ENCODE measurements at places on chromosomes 1 and 21.

DNA sequence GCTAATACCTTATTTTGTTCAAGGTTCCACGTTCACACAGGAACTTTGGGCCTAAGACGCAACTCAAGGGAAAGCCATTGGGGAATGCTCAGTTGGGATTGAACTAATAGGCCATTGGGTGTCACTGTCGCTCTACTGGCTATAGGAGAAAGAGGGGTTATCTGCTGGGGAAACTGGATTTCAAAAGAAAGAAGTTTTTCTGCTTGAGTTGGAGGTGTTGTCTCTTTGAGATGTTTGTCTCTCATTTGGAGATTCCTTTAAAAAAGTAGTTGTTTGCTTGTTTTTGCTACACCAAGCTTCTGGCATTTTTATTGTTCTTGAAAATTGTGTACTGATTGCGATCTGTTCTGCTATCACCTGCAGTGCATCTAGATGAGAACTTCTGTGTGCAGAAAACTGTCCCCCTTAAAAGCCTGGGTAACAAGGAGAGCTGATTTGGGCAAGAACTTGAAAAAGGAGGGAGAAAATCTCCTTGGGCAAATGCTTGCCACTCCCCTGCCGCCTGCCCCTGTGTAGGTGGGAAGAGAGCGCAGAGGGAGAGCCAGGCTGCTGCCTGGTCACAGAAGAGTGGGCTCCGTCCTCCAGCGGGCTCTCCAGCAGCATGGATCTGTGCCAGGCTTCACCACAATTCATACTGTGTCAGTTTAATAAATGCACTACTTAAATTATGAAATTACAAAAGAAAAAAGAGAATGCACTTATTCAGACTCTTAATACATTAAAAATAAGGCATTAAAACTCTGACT lies 39.9 kb downstream of the PEX14 start:
- DNase-seq = no peak

DNA sequence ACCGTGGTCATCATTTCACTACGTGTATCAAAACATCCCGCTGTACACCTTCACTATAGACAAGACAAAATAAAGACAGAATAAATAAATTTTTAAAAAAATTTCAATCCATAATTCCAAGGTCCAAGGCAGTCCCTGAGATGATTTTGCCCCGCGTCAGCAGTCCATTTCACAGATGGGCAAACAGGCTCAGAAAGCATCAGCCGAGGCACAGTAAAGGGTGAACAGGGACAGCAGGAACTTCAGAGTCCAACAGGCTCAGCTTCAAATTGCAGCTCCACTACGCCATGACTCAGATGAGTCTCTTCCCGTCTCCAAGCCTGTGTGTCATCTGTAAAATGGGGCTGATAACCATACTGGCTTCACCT lies 15.0 kb downstream of the MATN1 start:
- DNase-seq = no peak

DNA sequence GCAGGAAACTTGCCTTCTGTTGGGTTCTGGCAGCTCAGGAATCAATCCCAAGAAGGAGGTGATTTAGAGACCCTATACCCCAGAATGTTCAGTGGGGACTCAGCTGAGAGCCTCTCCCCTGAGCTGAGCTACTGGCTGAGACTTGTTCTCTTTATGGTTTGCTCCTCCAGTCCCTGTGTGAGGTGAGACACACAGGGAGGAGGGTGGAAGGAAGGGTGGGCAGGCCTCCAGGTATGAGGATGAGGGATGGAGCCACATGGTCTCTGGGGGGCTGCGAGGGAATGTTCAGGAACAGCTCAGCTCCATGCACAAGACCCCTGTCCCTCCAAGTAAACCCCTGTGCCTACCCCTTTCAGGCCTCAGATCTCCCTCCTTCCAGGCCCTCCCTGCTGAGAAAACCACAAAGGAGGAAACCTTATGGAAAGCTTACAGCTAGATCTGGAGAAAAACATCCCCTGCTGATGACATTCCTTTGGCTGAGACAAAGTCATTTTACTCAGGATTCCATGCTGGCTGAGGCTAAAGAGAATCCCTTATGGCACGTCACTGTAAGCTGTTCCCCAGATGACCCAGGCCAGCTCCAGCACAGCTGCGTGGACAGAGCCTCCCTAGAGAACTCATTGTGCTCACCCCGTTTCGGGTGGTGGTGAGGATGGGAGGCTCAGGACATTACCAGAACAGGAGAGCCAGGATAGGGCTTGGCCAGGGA lies 91.5 kb upstream of the IPO9 start:
- DNase-seq = no peak

DNA sequence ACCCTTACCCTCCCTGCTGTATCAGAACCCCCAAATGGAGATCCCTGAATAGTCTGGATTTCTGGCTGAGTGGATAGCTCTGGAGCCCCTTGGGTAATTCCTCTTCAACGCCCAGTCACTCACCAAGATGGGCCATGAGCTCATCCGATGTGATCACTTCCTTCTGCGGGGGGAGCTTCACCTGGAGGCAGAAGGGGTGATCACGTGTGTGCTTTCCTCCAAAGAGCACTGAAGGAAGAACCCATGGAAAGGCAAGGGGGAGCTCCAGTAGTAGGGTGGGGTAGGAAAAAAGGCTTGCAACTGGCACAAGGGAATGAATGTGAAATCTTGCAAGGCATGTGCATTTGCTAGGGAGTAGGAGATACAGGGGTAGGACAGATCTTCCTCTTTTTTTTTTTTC lies 5.1 kb downstream of the MINDY1 start:
- no peak for DNase-seq

DNA sequence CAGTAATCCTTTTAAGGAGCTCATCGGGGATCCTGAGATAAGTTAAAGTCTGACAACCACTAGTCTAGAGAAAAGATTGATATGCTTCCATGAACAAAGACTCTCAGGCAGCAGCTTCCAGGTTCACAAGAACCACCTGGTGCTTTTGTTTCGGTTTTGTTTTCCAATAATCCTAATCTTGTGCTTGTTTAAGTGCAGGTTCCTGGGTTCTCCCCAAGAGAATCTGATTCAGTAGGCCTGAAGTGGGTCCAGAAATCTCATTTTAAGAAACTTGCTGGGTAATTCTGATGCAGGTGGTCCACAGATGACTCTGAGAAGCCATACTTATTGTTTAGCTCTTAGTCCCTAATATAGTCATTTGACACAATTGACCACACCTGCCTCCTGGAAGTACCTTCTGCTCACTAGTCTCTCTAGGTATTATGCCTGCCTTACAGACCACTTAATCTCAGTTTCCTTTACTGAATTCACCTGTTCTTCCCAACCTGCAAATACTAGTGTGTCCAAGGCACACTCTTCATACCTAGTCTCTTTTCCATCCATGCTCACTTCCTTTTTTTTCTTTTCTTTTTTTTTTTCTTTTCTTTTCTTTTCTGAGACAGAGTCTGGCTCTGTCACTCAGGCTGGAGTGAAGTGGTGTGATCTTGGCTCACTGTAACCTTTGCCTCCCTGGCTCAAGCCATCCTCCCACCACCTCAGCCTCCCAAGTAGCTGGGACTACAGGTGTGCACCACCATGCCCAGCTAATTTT lies 20.5 kb upstream of the FRRS1 start:
- DNase-seq = no peak

Measured in effector memory CD4-positive, alpha-beta T cell (primary cell).